Stimulated activated CD8-positive, alpha-beta memory T cell treated with anti-CD3 and anti-CD28 coated beads, Interleukin-7, amount 100 ng/mL, for 48 hours (primary cell): ENCODE measurements at places on chromosomes 1 and 21.

DNA sequence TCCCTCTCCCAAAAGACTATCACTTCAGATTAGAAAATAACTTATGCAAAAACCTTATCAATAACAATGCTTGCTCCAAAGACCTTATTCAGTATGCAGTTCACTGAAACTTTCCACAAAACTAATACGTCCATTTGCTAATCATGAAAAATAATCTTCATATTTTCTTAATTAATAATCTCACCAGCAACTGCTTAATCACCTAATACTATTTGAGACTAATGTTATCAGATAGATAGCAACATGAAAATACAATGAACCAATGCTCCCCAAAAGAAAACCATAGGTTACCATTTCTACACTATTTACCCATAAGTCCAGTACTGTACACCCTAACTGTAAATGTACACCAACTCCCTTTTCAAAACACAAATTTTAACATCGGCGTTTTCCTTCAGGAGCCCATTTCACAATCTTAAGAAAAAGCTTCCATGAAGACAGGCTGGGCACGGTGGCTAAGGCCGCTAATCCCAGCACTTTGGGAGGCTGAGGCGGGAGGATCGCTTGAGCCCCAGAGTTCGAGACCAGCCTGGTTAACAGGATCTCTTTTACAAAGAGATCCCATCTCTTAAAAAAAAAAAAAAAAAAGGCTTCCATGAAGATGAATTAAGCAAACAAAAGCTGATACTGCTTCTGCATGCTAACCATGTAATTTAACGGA is 1.7 kb downstream of the GNB1 start:
- no peak for DNase-seq

DNA sequence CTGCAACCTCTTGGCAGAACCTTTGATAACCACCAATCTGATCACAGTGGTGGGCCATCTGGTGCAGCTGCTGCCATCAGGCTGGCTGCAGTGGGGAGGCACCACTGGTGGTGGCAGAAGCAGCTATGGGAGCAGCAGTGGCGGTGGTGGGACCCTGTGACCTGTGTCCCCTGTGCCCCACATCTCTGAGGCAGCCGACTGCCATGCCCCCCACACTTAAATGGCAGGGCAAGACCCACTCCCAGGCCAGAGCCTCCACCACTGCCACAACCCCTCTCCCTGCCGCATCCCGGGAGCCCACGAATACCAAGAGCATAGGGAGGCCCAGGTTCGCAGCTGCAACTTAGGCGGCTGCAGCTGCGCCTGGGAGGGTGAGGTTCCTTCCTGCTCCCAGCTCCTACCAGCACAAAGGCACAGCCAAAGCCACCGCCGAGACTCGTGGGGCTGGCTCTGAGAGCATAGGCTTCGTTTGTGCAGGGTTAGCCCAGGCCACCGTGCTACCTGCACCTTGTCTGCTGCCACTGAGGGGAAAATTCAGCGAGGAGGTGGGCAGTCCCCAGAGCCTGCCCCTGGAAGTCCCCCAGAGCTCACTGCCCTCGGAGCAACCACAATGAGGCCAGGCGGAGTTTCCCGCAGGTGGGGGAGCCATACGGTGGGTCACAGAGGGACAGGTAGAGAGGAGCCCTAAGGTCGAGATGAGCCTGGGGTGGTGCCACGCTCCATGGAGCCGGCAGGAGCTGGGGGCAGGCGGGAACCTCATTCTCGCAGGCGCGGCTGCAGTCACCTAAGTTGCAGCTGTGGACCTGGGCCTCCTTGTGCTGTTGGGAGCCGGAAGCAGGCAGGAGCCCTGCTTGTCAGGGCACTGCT is 518.7 kb downstream of the RWDD3 start:
- DNase-seq = no peak

- no peak for DNase-seq
These were observed 22.9 kb downstream of the CBR1 start for GRCh38 chr21:36092681-36093080.

DNA sequence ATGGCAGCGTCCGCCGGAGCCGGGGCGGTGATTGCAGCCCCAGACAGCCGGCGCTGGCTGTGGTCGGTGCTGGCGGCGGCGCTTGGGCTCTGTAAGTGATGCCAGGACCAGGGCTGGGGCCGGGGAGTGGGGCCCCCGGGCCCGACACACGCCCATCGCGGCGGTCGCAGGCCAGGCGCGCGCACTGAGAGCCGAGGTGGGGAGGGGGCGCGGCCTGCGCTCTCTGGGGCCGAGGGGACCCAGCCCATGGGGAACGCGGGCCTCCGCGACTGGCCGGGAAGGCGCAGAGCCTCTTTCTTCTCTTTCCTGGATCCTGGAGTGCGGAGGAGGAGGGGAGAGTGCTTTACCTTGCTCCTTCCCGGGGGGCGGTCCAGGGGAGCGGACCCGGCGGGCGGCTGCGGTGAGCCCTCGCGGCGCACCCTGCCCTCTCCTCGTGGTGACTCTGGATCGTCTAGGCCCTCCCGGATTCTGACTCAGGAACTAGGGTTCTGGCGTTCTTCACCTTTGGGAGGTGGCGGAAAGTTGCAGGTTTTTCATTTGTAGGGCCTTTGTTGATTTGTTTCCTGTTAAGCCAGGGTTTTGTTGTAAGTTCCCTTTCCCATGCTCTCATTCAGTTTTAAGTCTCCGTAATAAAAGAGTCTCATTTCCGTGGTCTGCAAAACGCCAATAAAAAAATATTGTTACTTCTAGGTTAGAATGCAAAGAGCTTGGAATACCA is 529 bp downstream of the MPZL1 start:
- DNase-seq = no peak

DNA sequence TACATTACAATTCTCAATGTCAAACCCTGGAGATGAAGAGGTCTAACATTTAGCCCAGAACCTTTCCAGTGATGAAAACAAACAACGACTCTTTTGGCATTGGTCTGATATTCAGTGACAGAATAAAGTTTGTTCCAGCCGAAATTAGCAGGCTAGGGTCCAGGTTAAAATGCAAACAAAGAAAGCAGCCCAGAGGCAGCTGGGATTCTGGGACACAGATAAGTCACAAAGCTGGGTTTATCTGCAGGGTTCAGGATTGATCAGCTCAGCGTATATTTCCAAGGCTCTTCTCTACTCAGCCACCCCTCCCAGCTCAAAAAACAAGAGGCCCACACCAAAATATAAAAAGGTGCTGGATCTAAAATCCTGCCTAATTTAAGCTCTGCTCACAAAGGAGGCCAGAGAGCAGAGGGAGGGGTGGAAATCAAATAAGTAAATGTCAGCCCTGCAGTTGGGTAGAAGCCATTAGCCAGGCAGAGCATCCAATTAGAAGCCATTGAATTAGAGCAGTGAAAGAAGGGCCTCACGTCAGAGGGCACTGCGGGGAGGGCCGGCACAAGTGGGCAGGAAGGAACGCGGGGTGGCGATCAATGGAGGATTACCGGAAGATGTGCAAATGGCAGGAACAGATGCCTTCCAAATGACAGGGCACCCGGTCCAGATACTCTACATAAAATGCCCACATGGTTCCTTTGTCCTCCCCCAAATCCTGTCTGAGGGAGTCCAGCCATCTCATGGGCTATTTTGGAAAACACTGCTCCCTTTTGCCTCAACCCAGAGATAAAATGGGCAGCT is 3.2 kb upstream of the KLHDC8A start:
- no peak for DNase-seq

- no peak for DNase-seq
These were observed 116.8 kb downstream of the ATP6V1G3 start for GRCh38 chr1:198423673-198424072.

DNA sequence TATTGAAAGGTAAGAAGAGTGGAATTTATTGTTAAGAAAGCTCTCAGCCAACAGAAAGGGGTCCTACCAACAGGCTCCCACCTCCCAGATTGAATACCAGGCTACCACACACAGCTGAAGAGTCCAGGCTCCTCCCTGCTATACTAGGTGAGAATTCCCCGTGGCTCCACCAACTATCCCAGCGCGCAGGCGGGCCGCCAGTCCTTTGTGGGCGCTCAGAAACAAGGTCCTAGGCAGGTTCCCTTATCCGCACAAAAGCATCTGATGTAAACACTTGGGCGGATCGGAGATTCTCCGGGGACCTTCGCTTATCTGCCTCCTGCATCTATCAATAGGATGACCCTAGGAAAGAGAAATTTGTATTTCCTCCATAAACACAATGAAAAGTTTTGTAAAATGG is 423.9 kb upstream of the ADGRL4 start:
- DNase-seq = no peak

- DNase-seq = no peak
These were observed 7.3 kb upstream of the UTS2 start for GRCh38 chr1:7860130-7860529.

DNA sequence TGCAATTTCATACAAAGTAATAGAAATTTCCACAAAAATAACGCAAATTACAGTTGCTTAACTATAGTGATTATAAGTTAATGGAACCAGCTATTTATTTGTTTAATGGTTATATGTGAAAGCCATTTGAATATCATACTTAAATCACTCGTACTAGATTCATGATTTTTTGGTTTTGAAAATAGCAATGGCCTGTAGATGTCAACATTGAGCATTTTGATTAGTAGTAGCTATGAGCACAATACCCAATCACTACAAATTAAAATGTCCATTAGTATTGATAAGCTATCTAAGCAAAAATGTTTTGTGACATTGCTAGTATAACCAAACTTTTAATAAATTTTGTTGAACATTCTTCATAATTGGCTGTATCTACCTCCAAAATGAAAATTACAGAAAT is 10.0 kb downstream of the COL24A1 start:
- DNase-seq = no peak

GRCh38 chr21:28908351-28908750 is 84.3 kb downstream of the LTN1 start:
- no peak for DNase-seq

GRCh38 chr1:41365320-41365633 is 4.0 kb downstream of the FOXO6 start:
- no peak for DNase-seq

DNA sequence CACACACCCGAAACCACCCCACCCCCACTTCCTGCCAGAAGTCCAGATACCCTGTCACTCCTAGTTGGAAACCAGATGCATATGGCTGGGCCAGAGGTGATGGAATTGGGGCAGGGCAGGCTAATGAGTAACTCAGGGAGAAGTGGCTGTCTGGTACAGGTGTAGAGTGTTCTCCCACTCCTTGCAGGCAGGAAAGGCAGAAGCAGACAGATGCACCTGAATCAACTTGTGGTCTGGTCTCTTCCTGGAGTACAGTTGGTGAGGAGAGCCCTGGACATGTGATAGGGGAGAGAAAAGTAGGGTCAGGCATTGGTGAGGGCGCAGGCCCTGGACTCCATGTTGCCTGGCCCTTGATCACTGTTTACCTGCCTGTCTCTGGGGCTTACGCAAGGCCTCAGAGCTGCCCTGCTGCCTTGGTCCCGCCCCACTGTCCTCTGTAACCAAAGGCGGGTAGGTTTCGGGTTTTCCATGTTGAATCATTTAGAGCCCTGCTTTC is 2.5 kb downstream of the CGN start:
- no peak for DNase-seq

- no peak for DNase-seq
These were observed 7.8 kb downstream of the TBX19 start for GRCh38 chr1:168288311-168289052.

- DNase-seq = no peak
These were observed 47.7 kb downstream of the FCRL5 start for GRCh38 chr1:157504646-157505045.

- no peak for DNase-seq
These were observed 77.2 kb downstream of the FHAD1 start for GRCh38 chr1:15323989-15324868.

DNA sequence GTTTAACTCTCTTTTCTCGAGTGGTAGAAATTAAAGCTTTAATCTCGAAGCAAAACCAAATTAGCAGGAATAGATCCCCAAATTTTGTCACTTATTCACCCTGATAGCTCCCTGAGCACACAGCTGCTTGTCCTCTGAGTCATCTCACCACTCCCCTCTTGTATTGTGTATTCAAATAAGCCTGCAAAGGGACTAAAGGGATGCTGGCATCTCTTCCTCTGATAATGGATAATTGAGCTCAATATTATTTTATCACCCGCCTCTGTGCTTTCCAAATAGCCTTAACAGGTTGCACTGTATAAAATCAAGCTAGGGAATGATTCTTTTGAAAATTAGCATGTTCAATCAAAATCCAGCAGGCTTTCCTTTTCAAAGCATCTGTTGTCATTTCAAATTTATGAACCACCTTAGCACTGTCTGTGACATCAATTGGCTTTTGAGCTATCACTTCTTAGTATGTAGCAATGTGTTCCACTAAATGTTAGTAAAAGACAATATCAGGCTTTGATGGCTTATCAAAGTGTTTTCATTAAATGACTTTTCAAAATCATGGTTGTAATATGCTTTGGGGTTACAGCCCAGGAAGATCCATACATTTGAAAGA is 561.6 kb downstream of the PLA2G4A start:
- DNase-seq = no peak

GRCh38 chr21:36199021-36199420 is 42.4 kb downstream of the DOP1B start:
- no peak for DNase-seq

DNA sequence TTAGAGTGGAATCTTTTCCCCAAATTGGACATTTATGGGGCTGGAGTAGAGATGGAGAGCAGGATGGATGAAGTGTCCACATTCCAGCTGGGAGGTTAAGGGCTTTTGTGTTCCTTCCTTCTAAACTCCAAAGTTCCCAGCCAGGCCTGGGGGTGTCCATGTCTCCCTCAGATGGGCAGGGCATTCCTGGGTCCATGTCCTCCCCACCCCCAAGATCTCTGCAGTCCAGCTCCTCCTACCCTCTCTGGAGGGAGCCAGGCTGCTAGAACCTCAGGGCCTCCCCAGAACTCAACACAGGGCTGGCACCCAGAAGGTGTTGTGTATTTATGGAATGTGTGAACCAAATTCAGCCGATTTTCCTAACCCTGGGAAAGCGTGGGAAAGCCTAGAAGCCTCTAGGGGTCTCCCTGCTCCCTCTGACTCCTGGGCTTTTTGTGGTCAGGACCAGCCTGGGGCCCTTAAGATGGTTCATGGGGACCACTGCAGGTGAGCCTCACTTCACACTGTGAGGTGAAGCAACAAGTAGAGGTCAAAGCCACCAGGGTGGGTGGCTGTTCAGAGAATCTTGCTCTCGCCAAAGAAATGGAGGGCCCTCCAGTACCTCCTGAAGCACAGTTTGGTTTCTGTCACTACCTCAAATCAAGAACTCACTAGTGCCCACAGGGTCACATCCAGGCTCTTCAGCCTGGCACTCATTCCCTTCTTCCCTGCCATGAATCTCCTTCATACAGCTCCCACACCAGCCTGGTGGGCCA is 54.8 kb downstream of the GLIS1 start:
- no peak for DNase-seq

- DNase-seq = no peak
These were observed 493 bp upstream of the ESPN start for GRCh38 chr1:6424000-6424565.

DNA sequence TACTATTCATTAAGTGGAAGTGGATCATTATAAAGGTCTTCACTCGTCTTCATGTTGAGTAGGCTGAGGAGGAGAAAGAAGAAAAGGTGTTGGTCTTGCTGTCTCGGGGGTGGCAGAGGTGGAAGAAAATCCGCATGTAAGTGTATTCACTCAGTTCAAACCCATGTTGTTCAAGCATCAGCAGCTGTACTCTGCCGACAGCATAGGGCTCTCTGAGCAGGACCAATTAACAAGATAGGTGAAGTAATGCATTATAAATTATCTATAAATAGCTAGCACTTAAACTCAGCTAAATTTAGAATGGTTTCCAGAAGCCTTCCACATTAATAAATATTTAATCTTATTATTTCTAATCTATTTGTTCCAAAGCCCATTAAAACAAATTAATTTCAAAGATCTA is 116.8 kb downstream of the RGS2 start:
- DNase-seq = no peak

GRCh38 chr1:11977625-11978024 is 2.6 kb upstream of the MFN2 start:
- DNase-seq = no peak
